HuH-7 (cell line): ENCODE measurements at places on chromosomes 16 and 17.

DNA sequence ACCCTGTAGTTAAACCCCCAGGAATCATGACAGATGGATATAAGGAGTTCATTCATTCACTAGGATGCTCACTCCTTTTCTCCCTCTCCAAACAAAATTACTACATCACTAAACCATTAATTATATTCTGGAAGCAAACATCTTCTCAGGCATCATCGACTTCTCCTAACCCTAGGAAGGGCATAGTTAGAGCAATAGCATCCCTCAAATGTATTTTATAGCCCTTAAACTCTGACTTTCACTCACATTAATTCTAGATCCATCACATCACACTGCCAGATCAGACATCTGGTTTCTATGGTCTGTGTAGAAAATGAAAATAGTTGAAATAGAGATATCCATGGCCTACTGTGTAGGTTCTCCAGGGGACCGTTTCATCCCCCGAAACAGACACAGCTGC, 143.9 kb downstream of the HS3ST3A1 start:
- no peak for DNase-seq

DNA sequence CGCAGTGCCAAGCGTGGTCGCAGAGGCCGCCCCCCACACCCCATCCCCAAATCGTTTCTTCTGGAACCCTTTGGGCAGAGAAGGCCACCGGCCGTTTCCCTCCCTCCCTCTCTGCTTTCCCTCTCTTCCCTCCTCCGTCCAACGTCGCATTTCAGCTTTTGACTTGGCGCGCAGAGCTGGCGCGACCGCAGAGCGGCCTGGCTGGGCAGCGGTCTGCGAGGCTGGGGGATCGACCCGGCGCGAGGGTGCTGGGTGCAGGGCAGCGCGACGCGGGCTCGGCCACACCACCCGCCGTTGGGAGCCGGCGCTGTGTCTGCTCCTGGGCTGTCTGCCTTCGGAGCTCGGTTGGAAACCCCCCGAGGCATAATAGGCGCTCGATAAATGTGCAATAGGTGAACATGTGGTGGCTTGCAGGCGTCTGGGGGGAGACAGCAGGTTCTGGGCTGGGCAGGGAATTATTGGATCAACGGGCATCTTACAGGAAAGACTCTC, 2.8 kb upstream of the NTN3 start:
- no peak for DNase-seq

DNA sequence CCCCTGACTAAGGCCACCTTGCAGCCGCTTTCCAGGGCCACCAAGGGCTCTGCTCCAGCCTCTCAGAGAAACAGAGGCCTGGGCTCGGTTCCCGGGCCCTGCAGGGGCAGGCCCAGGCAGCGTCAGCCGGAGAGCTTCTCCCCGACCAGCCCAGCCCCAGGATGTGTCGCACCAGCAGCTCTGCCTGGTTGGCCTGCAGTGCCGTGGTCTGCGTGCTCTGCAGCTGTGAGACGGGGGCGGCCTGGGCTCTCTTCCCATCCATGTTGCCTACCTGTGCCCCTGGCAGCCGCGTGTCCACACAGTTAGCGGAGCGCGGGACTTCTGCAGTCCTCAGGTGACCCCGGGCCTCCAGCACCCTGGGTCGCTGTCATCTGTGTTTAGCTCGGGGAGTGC, 4.8 kb downstream of the IGFALS start:
- no peak for DNase-seq

DNA sequence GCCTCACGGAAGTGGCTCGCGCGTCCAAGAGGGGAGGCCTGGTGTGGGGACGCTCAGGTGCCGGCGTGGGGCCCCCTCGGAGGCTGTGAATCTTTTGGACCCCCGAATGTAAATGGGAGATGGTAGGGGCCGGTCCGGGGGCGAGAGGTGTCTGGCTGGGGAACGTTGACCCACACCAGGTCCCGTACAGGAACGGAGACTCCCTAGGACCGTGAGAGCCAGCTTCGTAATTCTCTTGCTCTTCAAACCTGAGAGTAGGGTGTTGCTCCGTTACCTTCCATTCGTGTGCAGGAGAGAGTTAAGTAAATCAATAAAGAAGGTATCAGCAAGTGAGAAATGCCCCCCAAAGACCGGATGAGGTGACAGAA, 481 bp downstream of the LYRM1 start:
- no peak for DNase-seq

DNA sequence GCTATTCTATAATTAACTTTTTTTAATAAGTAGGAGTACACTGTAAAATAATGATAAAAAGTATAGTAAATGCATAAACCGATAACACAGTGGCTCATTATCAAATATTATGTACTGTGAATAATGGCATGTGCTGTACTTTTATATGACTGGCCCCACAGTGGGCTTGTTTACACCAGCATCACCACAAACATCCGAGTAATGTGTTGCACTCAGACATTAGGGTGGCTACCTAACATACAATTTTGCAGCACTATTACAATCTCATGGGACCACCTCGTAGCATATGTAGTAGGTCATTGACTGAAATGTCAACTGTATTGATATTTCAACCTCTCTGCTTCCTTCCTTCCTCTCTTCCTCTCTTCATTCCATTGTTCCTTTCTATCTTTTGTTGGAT, 51.7 kb downstream of the TBX4 start:
- no peak for DNase-seq

DNA sequence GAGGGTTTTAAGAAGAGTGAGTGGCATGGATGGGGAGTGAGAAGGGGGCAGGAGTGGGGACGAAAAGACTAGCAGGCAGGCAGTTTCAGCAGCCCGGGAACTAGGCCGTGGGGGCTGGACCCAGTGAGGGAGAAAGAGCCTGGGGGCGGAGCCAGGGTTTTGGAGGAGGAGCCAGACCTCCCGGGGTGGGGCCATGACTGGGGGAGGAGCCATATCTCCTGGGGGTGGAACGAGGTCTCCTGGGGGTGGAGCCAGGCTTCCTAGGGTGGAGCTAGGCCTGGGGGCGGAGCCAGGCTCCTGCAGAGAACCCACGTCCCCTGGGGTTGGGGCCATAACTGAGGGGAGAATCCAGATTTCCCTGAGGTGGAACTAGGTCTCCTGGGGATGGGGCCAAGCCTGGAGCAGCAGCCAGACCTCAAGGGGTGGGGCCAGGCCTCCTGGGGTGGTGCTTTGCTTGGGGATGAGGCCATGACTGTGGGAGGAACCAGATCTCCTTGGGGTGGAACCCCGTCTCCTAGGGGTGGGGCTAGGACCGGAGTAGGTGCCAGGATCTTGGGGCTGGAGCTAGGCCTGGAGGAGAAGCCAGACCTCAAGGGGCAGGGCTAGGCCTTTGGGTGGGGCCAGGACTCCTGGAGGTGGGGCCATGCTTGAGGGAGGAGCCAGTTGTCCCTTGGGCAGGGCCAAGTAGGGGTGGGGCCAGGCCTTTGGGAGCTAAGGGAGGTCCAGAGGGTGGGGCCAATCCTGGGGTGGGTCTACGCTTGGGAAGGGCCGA, 41.7 kb upstream of the JPH3 start:
- peak; percentile 70 for DNase-seq

DNA sequence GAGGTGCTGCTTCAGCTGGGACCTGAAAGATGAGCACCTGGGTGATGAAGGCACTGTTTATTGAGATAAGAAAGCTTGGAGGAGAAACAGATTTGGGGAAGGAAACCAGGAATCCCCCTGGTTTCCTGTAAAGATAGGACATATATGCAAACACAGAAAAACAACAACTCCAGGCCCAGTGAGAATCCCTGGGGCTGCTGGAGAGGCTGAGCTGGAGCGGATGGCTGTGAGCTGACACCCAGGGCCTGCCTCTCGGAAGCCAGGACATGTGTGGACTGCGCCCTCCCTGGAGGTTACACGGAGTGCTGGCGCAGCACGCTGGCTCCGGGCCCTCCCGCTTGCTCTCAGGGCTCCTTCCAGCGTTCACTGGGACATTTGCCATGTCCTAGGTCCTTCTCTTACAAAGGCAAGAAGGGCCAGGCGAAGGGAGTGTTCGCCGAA, 57.5 kb downstream of the CYB5B start:
- DNase-seq = no peak

DNA sequence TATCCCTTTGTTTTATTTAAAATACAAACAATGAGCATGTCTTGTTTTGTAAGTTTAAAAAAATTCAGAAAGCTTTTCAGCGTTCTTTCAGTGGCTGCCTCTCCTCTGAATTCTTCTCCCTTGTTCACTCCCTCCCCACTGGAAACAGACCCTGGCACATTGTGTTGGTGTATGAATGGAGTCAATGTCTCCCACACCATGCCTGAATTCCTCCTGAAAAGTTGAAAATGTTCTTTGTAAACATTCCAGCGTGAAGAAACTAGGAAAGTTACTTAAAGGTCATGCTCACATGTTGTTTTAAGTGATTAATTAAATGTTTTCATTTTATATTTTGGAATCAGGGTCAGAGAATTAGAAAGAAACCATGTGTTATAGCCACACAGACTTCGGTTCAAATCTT, 136.9 kb upstream of the DYNLRB2 start:
- no peak for DNase-seq
